ENCODE measurements at places on chromosomes 4 and X. TPM values are rescaled to one million over a fixed set of nuclear protein-coding genes. Genes with fewer than 3 reads are reported as not detected.

DNA sequence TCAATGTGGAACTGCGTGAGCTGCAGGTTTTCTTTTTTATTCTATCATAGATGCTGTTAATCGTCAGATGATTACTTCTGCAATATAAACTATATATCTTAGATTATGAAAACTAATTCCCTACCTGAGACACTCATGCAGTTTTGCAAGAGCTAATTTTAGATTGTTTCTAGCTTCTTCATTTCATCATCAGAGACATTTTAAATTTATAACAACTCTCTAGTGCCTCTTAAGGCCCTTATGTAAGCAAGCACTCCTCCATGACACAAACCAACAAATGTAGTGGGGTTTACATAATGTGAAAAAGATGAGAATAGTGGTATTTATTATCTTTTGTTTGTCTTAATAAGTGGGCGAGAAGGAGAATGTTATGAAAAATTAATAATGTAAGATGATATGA lies 170.2 kb upstream of the ETNPPL start:
- DNase-seq, result no peak
- H3K27ac ChIP-seq, result no peak overlapping the region
- no peaks in the 10 kb centered on the region for H3K36me3 ChIP-seq
- no peaks in the 10 kb centered on the region for H3K27me3 ChIP-seq

- no peak overlapping the region for H3K27ac ChIP-seq
- H3K27me3 ChIP-seq, result no peaks in the 10 kb centered on the region
- H3K4me1 ChIP-seq, result peaks cover 6% of the 10 kb centered on the region
- no peak overlapping the region for H3K4me3 ChIP-seq
Measured at GRCh38 chr4:16437836-16438235, 211.6 kb upstream of the TAPT1 start.

GRCh38 chrX:9301836-9302235 lies 163.0 kb upstream of the TBL1X start:
- no peak overlapping the region for H3K4me3 ChIP-seq
- H3K4me1 ChIP-seq, result no peaks in the 10 kb centered on the region
- H3K27me3 ChIP-seq, result no peaks in the 10 kb centered on the region
- H3K36me3 ChIP-seq, result no peaks in the 10 kb centered on the region
- peak; percentile 41 for DNase-seq

DNA sequence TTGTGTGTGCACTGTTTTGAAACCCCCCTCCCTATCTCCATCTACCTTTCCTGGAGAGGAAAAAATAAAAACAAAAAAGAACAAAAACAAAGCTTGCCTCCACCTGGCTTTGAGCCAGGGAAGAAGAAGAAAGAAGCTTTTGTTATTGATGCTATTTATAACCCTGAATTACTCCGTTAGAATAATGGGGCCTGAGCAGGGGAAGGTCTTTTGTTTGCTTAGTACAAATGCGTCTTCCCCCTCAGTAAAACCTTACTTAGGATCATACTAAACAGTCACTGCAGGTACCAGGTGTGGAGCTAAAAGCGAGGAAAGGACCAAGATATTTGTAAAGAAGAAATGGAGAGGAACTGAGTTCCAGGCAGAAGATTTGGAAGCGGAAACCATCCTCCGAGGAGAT lies 352.1 kb downstream of the KCNIP4 start:
- no peaks in the 10 kb centered on the region for H3K4me1 ChIP-seq
- no peaks in the 10 kb centered on the region for H3K36me3 ChIP-seq
- no peak overlapping the region for H3K27ac ChIP-seq
- no peak for DNase-seq
- H3K4me3 ChIP-seq, result no peak overlapping the region
- H3K27me3 ChIP-seq, result no peaks in the 10 kb centered on the region

LRAT gene
- total RNA-seq, result 0.37 TPM

GJB1 gene
- total RNA-seq, result not detected
